Spinal cord (tissue), 10 donors: ENCODE measurements at places on chromosomes 1 and 21. TPM values are rescaled to one million over a fixed set of nuclear protein-coding genes. Genes with fewer than 3 reads are reported as not detected.

Gene TMEM269
- total RNA-seq, result 0.30 TPM

Gene CSF1
- 22.9 TPM for total RNA-seq

Gene HPCAL4
- 19.7 TPM for total RNA-seq

Gene ST6GALNAC3
- total RNA-seq, result 64.0 TPM

Gene FCRL6
- total RNA-seq, result 0.20 TPM

Gene SPRR2B
- total RNA-seq, result not detected

Gene RNF223
- not detected for total RNA-seq

Gene MX2
- total RNA-seq, result 3.2 TPM

Gene PLA2G2C
- not detected for total RNA-seq

Gene CD34
- total RNA-seq, result 13.4 TPM

Gene THEMIS2
- 14.6 TPM for total RNA-seq
